Activated T-cell treated with anti-CD3 and anti-CD28 coated beads for 4 hours (primary cell): ENCODE measurements at places on chromosomes 7 and 10.

- DNase-seq, result no peak
Observed at GRCh38 chr7:117479225-117480054, at the start of gene CFTR. CFTR (plus strand) TSS chr7:117480025; CDS start chr7:117480095, 70 bp downstream.

GRCh38 chr10:56679578-56679977, 318.5 kb upstream of the ZWINT start:
- no peak for DNase-seq

- DNase-seq, result no peak
Observed at GRCh38 chr7:16348251-16348650, 73.1 kb downstream of the CRPPA start.

- no peak for DNase-seq
Observed at GRCh38 chr10:61455656-61456055, 2.5 kb upstream of the TMEM26 start.

DNA sequence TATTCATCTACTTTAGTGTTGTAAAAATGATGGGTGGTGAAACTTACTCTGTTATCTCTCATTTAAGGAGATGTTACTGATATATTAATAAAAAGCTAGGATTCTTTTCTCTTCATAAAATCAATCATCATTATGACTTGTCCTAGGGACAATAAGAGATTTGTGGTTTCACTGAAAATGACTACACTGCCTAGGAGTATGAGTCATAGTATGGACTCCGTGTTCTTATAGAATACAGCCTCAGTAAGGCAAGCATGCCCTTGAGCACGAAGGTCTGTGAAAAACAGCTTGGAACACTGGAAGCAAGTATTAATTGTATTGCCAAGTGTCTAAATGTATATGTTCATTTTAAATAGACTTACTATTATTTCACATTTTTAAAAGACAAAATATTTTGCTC, 749.2 kb upstream of the PCDH15 start:
- no peak for DNase-seq

- DNase-seq, result no peak
Observed at GRCh38 chr7:102395592-102395872, 631 bp upstream of the PRKRIP1 start.

DNA sequence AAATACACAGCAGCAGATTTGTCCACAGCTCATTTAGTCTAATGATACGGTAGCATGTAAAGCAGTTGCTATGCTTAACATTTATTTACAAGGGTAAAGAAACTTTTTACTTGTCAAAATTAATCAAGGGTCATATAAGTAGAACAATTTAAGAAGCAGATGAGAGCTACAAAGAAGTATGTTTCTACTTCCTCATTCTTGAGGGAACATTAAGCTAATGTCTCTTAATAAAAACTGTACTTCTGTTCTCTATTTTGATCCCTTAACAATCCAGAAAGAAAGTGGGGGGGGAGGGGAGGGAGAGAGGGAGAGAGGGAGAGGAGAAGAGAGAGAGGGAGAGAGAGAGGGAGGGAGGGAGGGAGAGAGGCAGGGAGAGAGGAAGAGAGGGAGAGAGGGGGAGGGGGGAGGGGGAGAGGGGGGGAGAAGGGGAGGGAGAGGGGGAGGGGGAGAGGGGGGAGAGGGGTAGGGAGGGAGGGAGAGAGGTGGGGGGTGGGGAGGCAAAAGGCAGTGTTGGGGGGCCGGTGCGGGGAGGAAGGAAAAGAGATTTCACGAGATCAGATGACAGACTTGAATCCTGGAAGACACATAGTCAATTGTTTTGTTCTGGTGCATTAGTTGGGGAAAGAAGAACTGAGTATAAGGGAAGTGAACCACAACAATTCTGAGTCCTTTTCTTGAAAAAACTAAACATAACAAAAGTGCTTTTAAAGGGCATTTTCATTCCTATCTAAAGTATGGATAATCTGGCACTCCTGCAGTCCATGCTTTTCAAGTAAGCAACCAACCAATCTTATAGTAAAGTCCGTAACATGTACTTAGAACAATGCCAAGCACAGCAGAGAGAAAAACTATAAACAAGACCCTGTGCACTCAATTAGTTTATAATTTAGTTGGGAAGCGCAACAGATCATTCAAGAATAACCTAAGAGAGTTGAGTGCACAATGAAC, 128.0 kb downstream of the USP6NL start:
- no peak for DNase-seq

DNA sequence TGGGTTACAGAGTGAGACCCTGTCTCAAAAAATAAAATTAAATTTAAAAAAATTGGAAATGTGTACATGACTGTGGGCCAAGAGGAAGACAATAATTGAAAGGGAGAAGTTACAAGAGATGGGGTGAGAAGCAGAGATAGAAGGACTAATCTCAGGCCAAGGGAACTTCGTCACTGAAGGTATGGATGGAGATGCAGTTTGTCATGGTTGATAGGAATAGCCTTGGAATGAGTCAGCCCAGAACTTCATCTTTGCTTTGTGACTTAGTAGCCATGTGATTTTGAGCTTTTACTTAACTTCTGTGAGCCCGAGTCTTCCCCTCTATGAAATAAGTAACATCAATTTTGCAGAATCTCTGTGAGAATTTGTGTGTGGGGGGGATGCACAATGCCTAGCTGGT, 6.5 kb upstream of the PODXL start:
- no peak for DNase-seq

DNA sequence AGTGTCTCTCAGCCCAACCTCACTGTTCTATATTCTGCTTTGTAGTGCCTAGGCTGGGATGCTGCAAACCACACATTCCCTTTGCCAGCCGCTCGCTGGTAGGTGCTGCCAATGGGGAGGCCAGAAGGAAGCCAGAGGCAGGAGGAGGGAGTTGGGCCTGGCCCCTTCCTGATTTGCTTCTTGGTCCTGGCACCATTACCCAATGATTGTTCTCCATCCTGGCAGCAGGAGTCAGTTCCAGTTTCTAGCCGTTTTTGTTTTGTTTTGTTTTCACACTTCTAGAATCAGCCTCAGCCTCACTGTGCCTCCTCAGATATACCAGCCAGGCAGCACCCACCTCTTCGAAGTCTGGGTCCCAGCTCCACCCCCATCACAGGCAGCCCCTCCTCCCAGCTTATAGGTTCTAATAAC, 27.4 kb upstream of the LOXL4 start:
- no peak for DNase-seq

GRCh38 chr7:72159911-72160310, 252.2 kb downstream of the CALN1 start:
- DNase-seq, result no peak

DNA sequence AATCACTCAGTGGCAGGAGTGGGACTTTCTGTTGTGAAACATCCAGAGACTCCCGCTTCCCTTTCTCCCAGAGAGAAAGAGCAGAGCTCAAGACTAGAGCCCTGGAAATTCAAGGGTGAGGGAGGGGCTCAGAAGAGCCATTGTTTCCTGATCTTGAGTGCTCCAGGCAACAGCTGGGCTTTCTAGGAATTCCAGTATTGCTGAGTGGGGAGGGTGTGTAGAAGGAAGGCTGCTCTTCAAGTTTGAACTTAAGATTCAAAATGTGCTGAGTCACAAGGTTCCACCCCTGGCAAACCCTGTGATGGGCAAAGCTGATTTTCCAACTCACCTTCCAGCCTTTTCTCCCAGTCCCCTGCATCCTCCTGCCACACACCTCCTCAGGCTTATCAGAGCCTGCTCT, 42.3 kb upstream of the MSRB2 start:
- no peak for DNase-seq

- no peak for DNase-seq
Observed at GRCh38 chr7:151454932-151455530, 15.1 kb upstream of the CRYGN start.

GRCh38 chr7:4523219-4523618, 158.9 kb upstream of the FOXK1 start:
- no peak for DNase-seq

- DNase-seq, result no peak
Observed at GRCh38 chr10:88913127-88913526, 33.1 kb downstream of the STAMBPL1 start.

DNA sequence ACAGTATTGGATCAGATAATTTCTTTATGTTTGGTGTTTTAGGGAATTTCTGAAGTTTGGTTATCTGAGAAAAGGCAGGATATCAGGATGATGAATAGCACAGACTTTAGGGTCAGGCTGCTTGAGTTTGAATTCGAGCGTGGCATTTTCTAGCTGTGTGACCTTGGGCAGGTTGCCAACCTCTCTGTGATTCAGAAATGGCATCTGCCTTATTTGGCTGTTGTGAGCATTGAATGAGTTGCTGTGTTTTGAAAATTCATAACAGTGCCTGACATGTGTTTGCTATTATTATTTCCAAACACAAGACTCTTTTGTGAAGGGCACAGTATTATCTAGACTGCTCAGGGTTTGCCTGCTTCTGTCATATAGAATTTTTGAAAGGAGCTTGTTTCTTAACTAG, 66.9 kb downstream of the NXPH1 start:
- no peak for DNase-seq

GRCh38 chr10:68600041-68600778, 40.1 kb downstream of the TET1 start:
- DNase-seq, result peak; percentile 2

GRCh38 chr7:13846386-13846785, 143.1 kb downstream of the ETV1 start:
- no peak for DNase-seq

- no peak for DNase-seq
Observed at GRCh38 chr7:50637725-50638643, 72.8 kb upstream of the DDC start.

DNA sequence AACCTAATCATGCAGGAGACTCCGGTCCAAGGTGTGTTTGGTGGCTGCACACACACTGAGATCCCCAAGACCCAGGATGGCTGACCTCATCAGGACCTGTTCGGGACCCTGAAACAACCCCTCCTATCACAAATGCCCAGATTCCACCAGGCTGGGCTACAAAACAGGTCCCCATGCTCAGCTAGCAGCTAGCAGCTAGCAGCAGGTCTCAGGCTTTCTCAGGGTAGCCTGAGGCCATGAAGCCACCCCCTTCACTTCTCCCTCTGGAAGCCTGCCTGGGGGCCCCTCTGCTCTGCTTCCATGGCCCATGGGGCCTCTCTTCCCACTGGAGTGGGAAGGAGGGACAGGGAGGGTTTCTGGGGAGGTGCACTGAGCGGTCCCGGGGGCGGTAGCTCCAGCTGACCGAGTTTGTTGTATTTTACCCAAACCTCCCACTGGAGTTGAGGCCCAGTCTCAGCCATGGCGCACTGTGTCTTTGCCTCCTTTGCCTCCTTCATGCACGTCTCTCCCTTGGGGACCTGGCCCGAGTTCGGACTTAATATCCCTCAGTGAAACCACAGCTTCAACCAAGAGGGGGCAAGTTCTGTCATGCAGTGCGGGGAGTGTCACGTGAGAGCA, 95.1 kb upstream of the GPR26 start:
- no peak for DNase-seq

DNA sequence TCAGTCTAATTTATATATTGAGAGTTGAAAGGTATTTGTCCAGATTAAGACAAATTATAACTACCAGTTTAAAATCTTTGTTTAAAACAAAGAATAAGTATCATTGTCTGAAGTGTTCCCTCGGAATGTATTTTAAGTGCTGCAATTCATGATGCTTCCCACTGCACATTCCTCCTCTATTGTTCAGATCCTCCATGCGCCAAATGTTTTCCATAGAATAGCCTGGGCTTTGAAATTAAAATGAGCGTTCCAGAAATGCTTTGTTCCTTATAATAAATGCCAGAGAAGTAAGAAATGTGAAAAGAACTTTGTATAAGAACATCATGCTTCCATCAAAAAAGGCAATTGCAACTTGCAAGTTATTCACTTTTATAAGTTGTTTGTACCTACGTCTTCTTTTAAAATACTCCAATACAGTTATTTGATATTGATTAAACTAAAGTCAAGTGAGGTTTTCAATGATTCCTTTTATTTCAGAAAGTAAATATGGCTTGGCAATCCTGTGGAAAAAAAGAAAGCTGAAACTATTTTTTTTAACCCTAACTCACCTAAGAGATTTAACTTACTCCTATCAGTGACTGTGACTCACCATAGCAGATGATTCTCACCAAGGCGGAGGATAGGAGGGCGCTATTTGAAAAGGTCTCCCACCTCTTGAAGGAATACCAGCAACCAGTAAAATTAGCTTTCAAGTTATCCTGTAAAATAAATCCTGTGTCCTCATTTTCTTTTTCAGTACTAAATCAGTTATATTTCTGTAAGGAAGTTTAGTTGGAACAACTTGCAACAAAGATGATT, 85.8 kb downstream of the CTNNA3 start:
- DNase-seq, result no peak

DNA sequence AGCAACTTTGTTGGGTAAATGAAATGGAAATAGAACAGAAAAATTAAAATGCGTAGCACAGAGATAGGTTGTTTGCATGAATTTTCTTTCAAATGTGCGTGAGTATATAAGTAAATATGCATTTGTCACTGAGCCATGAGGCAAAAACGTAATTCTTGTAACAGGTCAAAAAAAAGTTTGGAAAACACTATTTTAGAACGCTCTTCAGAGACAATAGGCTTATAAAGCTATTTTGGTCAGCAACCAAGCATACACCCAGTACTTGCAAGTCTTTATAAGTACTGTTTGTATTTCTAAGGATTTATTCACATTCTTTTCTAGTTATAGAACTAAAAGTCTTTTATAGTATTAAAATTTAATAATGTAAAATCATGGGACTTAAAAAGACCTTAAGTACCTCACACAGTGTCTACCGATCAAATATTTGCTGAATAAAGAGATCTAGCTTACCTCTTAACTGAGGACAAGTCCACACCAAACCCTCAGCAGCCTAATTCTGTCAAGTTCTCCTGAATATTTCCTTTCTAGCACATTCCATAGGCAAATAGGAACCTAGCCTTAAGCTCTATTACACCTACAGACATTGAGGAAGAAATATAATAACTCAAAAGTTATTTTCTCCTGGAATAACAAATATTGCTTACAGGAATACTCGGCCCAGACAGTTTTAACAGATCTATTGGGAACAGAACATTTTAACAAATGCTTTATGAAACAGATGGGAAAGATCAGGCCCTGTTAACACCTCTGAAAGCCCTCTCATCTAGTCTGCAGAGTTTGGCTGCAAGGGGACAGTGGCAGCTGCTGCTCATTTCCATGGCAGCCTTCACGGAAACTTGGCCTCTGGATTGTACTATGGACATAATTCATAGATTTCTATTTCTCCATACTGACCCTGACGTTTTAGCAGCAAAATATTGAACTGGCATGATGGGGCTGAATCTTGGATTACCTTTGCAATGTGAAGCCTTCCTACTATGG, 8.8 kb downstream of the CRPPA start:
- DNase-seq, result no peak

GRCh38 chr10:61897671-61898434, 3.6 kb upstream of the ARID5B start:
- DNase-seq, result no peak

GRCh38 chr7:68394131-68394530, 1204.1 kb upstream of the AUTS2 start:
- no peak for DNase-seq

- no peak for DNase-seq
Observed at GRCh38 chr7:46725136-46725535, 804.1 kb upstream of the IGFBP3 start.

GRCh38 chr7:138937484-138937883, 43.7 kb downstream of the KIAA1549 start:
- DNase-seq, result no peak
